Activated CD8-positive, alpha-beta memory T cell treated with anti-CD3 and anti-CD28 coated beads for 24 hours (primary cell): ENCODE measurements at places on chromosomes 6 and 20.

GRCh38 chr6:25898289-25898977 lies 24.4 kb upstream of the SLC17A3 start:
- no peak for DNase-seq

- DNase-seq: no peak
Observed at GRCh38 chr6:166559662-166560061, 26.8 kb downstream of the RAMACL start.

DNA sequence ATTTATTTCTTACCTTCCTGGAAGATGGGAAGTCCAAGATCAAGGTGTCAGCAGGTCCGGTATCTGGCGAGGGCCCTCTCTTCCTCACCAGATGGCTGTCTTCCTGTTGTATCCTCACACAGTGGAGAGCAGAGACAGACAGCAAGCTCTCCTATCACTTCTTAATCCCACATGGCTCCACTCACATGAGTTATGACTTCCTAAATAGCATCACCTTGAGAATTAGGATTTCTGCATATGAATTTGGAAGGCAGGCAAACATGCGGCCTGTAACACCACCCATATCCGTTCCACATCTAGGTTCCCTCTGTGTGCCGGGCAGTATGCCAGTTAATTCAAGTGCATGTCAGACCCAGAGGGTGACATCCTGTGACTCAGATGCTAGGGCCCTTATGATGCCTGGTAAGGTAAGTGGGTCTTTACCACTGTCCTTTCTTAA lies 2.1 kb downstream of the RAET1E start:
- DNase-seq: peak; percentile 58

GRCh38 chr20:58109918-58110635 lies 118.4 kb downstream of the ANKRD60 start:
- peak; percentile 33 for DNase-seq

DNA sequence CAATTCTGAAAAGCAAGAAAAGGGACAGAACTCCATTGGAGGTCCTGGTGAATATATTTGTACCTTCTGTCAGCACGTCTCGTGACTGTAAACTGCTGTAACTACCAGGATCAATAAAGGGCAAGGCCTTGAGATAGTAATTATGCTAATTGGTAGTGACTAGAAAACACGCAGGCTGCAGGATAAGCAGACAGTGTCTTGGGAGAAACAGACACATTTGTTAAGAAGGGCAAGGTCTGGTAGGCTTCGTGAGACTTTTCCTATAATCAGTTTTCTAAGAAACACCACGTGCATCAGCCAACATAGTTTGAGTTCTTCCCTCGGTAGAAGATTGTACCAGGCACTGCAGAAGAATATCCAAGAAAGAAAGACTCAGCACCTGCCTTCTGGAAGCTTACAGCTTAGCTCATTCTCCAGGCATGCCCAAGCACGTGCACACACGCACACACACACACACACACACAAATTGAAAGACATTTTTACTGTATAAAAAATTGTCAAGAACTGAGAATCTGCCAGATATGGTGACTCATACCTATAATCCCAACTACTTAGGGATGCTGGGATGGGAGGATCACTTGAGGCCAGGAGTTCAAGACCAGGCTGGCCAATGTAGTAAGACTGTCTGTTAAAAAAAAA lies 167.0 kb upstream of the SASH1 start:
- DNase-seq: no peak

DNA sequence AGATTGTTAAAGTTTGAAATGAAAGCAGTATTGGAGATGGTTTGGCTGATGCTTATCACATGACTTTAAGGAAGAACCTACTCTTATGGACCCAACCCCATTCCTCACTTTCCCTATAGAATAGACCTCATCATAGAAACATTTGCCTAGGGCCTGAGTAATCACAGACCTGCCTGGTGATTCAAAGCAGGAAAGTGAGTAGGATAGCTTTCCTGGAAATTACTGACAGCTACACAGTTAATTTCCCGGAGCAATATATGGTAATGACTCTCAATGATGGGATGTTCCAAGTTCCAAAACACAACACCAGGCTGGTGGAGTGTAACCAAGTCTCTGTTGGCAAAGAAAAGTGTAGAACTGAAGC lies 233.8 kb downstream of the SIM1 start:
- DNase-seq: no peak

GRCh38 chr6:16657768-16658167 lies 103.5 kb downstream of the ATXN1 start:
- no peak for DNase-seq

DNA sequence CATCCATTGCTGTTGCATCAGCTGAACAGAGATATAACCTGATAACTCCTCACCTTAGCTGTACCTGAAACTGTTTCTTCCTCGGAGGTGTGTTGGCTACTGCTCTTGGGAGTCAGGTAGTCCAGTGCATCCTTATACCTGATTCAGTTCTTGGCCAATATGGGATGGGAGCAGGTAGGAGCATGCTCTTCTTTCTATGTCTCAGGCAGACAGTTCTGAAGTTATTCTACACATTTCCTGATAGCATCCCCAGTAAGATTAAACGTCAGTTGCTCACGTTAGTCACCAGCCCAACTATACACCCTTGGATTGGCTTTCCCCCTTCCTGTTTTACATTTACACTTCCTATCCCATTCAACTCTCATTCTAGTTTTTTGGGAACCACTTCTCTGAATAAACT lies 244.3 kb upstream of the FLRT3 start:
- no peak for DNase-seq

GRCh38 chr6:85006362-85006761 lies 242.0 kb upstream of the TBX18 start:
- DNase-seq: no peak

GRCh38 chr6:126112171-126112632 lies 125.9 kb downstream of the TRMT11 start:
- DNase-seq: no peak

- no peak for DNase-seq
Observed at GRCh38 chr6:18350271-18350670, 36.9 kb upstream of the RNF144B start.

- DNase-seq: no peak
Observed at GRCh38 chr6:52760105-52760765, 3.0 kb downstream of the GSTA2 start.

DNA sequence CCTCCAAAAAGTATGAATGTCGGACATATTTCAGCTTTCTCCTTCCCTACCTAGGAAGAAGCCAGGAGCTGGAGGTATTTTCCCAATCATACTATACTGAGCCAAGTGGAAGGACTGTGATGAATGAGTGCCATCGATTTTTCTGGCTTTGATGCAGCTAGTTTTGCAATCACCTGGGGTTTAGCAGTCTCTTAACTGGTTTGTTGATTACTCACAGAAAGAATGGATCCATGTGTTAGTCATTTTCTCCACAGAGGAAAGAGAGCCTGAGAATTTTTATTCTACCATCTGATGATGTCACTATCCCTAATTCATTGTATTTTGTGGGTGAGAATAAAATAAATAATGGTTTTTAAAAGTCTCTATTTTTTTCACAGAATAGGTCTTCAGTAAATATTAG lies 282.9 kb upstream of the RNF217 start:
- no peak for DNase-seq

- no peak for DNase-seq
Observed at GRCh38 chr6:49531774-49532569, 18.5 kb upstream of the C6orf141 start.

GRCh38 chr6:53529324-53530036 lies 15.4 kb downstream of the GCLC start:
- no peak for DNase-seq

DNA sequence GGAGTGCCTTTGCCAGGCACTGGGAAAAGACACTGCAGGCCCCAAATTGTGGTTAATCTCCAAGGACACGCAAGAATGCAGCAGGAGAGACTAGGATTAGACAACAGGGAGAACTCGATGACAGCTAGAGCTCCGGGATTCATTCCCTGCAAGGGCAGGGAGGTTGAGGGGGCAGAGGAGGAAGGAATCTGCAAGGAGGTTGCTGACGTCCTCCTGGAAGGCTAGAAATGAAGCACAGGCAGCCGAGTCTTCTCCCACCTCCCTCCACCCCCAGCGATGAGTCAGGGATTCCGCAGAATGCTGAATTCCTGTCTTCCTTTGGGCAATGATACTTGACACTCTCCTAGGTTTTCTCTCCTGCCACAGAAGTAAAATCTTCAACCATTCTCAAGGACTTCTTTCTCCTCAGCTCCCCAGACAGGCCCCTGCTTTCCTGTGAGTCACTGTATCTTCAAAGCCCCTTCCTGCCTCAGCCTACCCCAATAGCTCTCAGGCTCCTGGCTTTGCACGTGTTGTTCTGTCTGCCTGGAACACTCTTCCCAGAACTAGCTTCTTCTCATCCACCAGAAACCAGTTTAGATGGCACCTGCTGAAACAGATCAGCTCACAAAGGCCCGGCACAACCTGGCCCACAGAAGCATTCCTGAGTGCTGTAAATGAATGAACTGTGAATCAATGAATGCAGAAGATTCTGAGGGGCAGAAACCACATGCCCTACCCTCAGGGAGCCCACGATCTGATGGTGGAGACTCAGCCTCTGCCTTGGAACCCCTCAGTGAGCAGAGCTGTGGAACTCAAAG lies 85.6 kb downstream of the MRPL14 start:
- no peak for DNase-seq

- DNase-seq: no peak
Observed at GRCh38 chr6:113860181-113860955, 3.2 kb downstream of the MARCKS start.

GRCh38 chr20:48054051-48054450 lies 268.8 kb upstream of the SULF2 start:
- no peak for DNase-seq

- DNase-seq: peak; percentile 71
Observed at GRCh38 chr20:23362392-23363256, 642 bp downstream of the GZF1 start.

GRCh38 chr6:37990762-37991525 lies 171.4 kb downstream of the ZFAND3 start:
- no peak for DNase-seq

DNA sequence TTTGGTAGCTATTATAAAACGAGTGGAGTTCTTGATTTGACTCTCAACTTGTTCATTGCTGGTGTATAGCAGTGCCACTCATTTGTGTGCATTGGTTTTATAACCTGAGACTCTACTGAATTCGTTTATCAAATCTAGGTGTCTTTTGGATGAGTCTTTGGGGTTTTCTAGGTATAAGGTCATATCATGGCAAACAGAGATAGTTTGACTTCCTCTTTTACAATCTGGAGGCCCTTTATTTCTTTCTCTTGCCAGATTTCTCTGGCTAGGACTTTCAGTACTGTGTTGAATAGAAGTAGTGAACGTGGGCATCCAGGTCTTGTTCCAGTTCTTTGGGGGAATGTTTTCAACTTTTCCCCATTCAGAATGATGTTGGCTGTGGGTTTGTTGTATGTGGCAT lies 38.8 kb downstream of the SUMO4 start:
- DNase-seq: no peak

DNA sequence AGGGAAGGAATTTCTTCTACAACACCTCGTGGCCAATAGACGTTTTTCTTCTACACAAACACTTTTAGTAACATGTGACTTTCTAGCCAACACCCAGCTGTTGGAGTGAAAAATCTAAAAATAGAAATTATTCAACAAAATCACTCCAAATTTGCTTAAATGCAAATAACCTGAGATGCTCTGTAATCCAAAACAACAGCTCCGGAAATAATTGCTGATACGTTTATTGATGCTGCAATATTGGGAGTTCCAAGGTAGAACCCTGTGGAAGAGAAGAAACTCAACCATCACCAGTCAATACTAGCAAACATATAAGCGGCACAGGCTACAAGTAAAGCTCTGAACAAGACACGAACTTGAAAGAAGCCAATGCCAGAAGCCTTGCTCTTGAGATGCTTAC lies 230.6 kb downstream of the ALDH8A1 start:
- DNase-seq: no peak

GRCh38 chr6:167770291-167770955 lies 56.3 kb upstream of the AFDN start:
- no peak for DNase-seq

- no peak for DNase-seq
Observed at GRCh38 chr6:38241200-38241871, 398.4 kb downstream of the BTBD9 start.

- no peak for DNase-seq
Observed at GRCh38 chr6:159298840-159299239, 129.6 kb downstream of the FNDC1 start.

- DNase-seq: no peak
Observed at GRCh38 chr20:19911810-19912382, 105.3 kb upstream of the NAA20 start.

- DNase-seq: peak; percentile 58
Observed at GRCh38 chr20:18057101-18057993, at the start of gene OVOL2. Gene OVOL2 (minus strand): TSS chr20:18057916. CDS start chr20:18057634, 282 bp downstream.

GRCh38 chr6:125365230-125365629 lies 63.5 kb upstream of the HDDC2 start:
- no peak for DNase-seq

- peak; percentile 45 for DNase-seq
Observed at GRCh38 chr20:44030394-44030793, 115.7 kb downstream of the TOX2 start.

GRCh38 chr6:54254886-54255285 lies 53.4 kb upstream of the TINAG start:
- DNase-seq: no peak

GRCh38 chr6:21246075-21246474 lies 347.5 kb upstream of the SOX4 start:
- no peak for DNase-seq

DNA sequence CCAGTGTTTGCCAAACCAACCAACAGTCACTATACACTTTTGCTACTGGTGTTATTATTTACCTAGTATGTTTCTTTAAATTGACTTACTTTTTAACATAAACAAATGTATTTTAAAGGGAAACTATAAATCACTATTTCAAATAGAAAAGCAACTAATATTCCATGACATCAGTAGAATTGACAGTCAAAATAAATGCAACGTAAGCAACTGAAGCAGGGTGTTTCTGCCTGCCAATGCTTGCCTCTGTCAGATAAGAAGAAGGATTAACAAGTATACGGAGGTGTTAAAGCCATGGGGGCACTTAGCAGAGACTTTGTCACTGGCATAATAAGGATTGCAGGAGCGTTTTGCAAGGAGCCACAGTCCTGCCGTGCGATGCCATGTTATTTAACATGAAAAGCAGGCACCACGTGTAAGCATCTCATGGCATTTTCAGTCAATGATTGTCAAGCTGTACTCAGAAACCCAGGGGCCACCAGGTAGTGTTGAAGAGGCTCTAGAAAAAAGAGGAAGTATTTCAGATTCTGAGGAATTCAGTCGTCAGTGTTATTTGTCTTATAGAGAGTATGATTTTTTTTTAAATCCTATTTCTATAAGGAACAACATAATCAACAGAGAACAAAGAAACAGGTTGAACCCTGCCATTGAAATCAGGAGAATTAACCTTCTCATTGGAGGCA lies 131.7 kb downstream of the BFSP1 start:
- DNase-seq: no peak
